GOT3 (cell line): ENCODE measurements at places on chromosomes 5 and 9.

- no peak for DNase-seq
These were observed 693.4 kb downstream of the KCTD16 start for GRCh38 chr5:144864118-144864517.

DNA sequence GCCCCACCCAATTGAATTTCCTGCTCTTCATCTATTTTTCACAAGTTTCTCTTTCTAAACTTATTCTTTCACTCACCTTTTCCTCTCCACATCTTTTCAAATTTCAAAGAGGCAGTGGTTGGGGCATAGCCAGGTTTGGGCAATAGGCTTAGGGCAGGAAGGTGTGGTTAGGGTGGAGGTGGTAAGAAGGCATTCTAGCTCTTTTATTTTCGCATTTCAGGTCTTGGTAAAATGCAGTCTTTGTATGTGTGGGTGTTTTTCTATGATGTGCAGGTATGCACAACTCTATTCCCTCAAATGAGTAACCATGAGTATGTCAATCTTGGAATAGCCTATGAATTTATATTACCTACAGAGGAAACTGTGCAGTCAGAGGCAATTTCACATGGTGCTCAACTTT, 129.8 kb upstream of the IFNE start:
- no peak for DNase-seq

DNA sequence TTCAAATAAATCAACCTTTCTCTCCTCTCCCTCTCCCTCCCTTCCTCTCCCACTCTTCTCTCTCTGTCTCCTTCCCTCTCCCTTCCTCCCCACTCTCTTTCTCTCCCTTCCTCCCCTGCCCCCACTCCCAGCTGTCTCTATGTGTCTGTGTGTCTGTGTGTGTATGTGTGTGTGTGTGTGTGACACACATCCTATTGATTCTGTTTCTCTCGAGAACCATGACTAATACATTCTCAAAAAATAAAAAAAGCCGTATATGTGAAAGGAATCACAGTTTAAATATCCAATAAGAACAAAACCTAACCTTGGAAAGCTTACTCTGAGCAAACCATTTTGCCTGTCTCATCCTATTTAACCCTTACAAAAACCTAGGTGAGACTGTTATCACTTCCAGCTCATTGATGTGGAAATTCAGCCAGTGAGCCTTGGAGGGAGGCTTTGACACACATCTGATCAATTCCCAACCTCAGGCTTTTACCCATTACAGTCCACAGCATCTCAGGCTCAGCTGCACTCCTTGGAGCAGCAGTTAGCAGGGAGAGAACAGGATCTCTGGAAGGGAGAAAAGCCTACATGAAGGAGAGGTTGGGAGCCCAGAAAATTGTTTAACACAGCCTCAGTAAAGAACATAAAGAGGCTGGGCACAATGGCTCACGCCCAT, 8.3 kb downstream of the HSD17B3 start:
- DNase-seq: no peak

DNA sequence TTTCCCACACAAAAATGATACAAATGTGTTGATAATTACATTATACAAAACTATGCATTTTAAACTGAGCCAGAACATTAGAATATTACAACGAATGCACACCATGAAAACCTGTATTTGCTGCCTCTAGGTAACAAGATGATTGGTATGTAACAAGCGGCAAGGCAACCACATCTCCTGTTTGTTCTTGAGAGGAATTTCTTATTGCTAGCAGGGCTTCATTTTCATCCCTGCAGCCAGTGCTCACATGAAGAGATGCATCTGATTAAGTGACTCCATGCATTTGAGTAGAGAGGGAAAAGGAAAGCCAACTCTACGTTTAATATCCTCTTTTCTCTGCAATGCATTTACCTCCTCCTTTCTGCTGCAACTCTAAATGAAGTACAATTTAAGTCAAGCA, 36.6 kb downstream of the FRMD3 start:
- no peak for DNase-seq

- DNase-seq: no peak
These were observed 31.4 kb downstream of the GCNT1 start for GRCh38 chr9:76490249-76490990.

DNA sequence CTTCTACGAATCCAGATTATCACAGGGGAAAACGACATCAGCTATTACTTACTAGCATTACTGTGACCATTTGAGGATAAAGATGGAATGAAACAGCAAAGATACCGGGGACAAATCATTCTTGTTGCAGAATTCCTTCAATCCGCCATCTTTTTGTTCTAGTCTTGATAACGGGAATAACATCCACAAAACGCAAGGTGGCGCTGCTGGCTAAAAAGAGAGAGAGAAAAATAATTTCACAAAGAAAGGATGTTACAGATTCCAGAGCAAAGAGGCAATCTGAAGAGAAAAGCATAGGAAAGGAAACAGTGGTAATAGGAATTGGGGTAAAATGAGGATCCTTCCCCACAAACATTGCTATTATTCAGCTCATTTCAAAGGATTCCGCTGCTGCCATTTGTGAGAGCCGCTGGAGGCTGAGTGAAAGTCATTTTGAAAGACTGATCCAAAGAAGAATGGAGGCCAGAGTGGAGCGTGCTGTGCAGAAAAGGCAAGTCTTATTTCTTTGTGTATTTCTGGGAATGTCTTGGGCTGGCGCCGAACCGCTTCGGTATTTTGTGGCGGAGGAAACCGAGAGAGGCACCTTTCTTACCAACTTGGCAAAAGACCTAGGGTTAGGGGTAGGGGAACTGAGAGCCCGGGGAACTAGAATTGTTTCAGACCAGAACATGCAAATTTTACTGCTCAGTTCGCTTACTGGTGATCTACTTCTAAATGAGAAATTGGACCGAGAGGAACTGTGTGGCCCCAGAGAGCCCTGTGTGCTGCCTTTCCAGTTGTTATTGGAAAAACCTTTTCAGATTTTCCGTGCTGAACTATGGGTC, at the start of gene PCDHB7:
Gene PCDHB7 (plus strand): TSS at position 264 of the 824 bp plus-strand sequence. CDS start 192 bp downstream, at position 456.
- DNase-seq: no peak
